ENCODE measurements at places on chromosomes 1 and 21.

DNA sequence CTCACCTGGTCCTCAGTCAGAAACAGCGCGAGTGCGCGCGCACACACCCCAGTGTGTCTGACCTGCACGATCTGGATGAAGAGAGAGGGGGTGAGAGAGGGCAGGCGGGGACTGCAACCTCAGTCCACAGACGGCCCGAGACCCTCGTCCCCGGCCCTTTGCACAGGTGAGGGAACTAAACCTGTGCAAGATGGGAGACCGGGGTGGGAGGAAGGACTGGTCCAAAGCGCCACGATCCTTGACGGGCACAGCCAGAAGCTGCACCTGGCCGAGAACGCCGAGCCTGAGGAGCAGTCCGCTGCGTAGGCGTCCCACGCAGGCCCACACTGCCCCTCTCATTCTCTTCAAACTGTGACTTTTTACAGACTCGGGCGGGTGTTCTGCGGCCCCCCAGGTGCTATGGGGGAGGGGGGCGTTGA is 519 bp upstream of the IQCC start:
- no peak for DNase-seq

DNA sequence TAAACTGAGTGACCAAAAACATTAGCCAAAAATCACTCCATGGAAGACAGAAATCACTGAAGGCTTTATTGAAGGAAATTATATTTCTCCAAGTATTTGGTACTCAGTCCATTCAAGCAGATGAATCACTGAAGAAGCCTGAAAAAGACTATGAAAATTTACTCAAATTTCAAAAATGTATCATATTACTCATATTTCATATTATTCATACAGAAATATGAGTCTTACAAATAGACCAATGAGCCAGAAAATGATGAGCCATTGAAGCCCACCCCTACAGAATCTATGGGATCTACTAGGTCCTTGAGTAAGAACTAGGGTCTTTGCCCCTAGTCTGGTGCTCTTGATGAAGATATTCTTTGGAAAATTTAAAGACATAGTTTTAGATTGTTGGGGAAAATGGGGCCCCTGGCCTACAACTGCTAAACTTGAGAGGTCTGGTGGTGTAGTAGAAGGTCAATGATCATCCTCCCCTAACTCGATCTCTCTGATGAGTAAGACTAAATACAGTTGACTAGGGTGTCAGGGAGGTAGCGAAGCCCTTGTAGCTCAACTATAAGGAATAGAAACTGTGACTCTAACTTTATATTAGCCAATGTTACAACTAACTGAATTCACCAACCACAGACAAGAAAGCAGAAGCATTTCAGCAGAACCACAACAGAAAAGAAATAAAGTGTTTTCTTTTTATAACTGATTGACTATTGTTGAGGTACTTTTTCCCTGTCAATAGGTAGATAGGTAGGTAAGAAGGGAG is 81.0 kb downstream of the NOTCH2 start:
- no peak for DNase-seq

DNA sequence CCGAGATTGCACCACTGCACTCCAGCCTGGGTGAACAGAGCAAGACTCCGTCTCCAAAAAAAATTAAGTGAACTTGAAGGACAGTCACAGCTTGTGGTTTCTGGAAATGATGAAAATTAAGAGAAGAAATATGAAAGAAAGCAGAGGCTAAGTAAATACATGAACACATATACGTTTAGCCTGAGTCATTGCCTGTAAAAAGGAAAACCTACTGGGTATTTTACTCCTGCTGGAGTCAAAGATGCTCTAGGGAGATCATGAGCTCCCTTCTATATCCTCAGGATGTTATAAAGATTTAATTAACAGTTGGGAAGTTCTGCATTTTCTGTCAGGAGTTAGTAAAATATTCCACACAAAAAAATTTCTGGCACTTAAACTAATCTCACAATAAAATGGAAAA is 43.5 kb upstream of the TTC39A start:
- no peak for DNase-seq

GRCh38 chr1:65148548-65149350 is 746 bp downstream of the AK4 start:
- peak; percentile 56 for DNase-seq

- DNase-seq: no peak
Measured at GRCh38 chr1:53180226-53180625, 16.4 kb upstream of the CPT2 start.

- no peak for DNase-seq
Measured at GRCh38 chr1:86114816-86115400, 41.7 kb downstream of the COL24A1 start.

- DNase-seq: no peak
Measured at GRCh38 chr1:167178831-167179230, 41.9 kb upstream of the POU2F1 start.

- no peak for DNase-seq
Measured at GRCh38 chr1:75334876-75335389, 200.7 kb downstream of the LHX8 start.

DNA sequence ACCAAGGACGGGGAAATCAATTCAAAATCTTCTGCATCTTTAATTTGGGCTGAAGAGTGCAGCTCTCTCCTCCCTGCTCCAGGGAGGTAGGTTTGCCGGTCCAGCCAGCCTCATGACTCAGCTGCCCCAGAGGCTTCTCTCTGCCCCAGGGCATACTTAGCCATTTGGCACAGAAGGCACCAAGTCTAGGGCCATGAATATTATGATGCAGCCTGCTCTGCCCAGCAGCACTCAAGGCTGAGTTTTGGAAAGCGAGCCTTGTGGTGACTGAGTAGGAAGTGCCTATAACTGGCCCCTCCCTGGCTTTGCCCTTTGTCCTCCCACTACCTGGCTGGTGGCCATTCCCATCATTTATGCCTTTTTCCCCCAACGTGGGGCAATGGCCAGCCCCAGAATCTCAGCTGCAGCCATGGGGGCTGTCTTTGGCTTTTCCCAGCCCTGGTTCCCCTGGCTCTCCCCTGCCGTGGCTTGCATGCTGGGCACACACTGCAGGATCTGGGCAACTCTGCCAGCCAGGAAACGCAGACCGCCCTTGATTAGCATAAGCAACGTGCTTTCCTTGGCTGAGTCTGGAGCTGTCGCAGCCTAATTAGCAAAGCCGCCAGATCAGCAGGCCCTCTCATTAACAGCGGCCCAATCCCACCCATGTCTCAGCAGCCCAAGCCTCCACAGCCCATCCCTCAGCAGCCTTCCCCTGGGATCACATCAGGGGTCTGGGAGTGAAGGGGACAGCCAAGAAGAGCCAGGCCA is 258.6 kb upstream of the TMEM51 start:
- no peak for DNase-seq
